Left ventricle myocardium superior (tissue), 1 donor: ENCODE measurements at places on chromosomes 16 and 17. TPM values are rescaled to one million over a fixed set of nuclear protein-coding genes. Genes with fewer than 3 reads are reported as not detected.

DNASE1 gene
- total RNA-seq = 9.2 TPM

FBXW10B gene
- total RNA-seq = 0.35 TPM

GRCh38 chr17:38444151-38444550, 15.9 kb downstream of the ARHGAP23 start:
- peak; percentile 86 for DNase-seq

- DNase-seq = no peak
These were observed 222.5 kb downstream of the FOXL1 start for GRCh38 chr16:86800894-86801293.

GRCh38 chr16:85329059-85329812, 217.0 kb upstream of the CIBAR2 start:
- no peak for DNase-seq

DNA sequence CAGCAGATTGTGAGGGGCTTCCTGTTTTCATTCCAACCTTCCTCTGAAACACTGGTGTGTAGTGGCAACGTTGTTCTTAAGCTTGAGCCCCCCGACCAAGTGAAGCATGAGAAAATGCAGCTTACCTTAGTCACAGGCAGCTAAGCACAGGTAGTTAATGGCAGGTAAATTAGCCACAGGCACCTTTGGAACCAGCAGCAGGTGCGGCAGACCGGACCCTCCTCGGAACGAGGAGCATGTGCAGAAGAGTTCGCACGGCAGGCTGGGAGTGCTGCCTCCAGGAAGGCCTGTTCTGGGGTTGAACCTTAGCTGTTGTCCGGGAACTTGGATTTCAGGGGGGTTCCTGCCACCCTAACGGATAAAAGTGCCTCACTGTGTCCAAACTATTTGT, 7.2 kb upstream of the IRF8 start:
- no peak for DNase-seq

DNA sequence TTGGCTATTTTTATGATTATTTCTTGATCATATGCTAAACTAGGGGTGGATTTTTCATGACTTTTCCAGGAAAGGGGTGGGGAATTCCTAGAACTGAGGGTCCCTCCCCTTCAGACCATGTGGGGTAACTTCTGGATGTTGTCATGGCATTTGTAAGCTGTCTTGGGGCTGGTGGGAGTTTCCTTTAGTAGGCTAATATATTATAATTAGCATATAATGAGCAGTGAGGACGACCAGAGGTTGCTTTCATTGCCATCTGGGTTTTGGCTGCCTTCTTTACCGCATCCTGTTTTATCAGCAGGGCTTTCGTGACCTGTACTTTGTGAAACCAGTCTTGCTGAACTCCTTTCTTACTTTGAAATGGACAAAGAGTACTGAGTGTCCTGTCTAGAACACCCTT, 40.4 kb upstream of the ABCA5 start:
- no peak for DNase-seq

DNA sequence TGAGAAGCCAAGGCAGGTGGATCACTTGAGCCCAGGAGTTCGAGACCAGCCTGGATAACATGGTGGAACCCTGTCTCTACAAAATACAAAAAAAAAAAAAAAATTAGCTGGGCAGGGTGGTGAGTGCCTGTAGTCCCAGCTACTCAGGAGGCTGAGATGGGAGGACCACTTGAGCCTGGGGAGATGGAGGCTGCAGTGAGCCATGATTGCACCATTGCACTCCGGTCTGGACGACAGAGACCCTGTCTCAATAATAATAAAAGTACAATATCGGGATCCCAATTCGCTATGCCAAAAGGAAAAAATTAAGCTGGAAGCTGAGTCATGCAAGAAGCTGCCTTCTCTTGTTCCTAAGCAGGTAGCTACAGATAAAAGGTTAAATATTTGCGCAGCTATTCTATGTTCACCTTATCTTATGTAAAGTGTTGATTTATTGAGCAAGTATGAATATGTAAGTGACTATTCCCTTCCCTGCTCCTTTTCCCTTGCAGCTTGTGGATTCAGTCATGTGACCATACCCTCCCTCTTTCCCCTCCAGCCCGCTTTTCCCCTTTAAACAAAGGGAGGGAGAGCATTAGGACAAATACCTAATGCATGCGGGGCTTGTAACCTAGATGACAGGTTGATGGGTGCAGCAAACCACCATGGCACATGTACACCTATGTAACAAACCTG, 112.0 kb downstream of the LITAF start:
- no peak for DNase-seq

GRCh38 chr16:81526199-81526598, 81.6 kb downstream of the CMIP start:
- no peak for DNase-seq

DNA sequence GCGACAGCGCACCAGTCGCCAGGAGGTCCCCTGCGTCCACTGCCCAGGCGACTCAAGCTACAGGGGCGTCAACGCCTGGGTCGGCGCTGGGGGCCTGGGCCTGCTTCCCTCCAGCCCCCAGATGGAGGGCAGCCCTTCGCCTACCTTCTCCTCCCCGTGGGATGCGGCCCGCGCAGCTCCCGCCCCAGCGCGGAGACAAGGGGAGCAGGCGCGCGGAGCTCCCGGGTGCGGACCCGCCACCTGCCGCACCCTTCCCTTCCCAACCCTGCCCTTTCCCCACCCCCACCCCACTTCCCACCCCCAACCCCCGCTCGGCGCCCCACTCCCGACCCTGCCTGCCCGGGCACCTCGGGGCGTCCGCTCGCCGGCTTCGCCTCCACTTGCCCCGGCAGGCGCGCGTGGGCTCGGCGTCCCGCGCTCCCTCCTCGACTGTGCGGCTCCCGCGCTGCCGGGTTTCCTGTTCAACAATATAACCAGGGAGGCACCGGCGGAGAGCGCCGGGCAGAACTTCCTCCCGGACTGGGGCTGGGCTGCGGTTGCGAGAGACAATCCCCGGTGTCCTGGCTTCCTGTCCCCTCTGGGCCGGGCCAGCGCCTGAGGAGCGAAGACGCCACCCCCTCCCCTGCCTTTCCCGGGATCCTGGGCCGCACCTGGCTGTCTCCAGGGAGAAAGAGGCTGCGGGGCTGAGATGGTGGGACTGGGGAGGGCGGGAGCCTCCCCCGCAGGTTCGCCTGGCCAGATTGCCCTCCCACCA, at the start of gene ARHGAP27:
Gene ARHGAP27, minus strand, starts transcription at position 466 of the 754 bp plus-strand sequence. CDS start 2,591 bp downstream, outside the sequence.
- peak; percentile 77 for DNase-seq

GRCh38 chr16:683396-684070, 601 bp downstream of the JMJD8 start:
- DNase-seq = no peak

- no peak for DNase-seq
These were observed 688.8 kb upstream of the SALL1 start for GRCh38 chr16:51839727-51840462.

GRCh38 chr17:4616476-4616875, 25.0 kb downstream of the ALOX15 start:
- DNase-seq = no peak

DNA sequence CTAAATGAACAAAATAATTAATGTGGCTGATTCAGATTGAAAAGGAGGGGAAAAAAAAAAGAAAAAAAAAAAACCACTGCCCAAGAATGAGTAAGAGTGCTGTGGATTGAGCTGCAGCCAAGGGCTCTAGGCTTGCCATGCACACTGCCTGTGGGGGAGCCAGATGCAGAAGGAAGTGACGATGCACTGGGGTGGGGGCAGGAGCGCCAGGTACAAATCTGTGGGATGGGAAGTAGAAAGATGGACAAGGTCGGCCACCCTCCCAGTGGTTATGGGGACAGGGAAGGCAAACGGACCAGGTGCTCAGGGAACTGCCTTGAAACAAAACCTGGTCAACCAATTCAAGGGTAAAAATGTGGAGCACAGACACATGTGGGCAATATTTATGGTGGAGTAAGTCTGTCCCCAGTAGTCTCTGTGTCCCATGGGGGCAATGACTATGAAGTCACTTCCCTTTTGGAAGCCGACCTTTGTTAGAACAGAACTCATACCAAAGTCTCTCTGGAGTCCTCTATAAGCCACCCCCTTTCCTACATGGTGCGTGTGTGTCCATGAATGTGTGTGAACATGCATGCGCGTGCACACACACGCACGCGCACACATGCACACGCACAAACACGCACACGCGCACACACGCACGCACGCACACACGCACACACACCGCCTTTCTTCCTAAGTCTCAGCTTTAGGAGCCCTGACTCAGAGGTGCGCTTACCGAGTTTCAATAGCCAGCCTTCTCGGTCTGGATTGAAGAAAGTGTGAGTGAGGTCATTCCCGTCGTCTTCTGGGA, 84.3 kb downstream of the CYTH1 start:
- DNase-seq = no peak

DNA sequence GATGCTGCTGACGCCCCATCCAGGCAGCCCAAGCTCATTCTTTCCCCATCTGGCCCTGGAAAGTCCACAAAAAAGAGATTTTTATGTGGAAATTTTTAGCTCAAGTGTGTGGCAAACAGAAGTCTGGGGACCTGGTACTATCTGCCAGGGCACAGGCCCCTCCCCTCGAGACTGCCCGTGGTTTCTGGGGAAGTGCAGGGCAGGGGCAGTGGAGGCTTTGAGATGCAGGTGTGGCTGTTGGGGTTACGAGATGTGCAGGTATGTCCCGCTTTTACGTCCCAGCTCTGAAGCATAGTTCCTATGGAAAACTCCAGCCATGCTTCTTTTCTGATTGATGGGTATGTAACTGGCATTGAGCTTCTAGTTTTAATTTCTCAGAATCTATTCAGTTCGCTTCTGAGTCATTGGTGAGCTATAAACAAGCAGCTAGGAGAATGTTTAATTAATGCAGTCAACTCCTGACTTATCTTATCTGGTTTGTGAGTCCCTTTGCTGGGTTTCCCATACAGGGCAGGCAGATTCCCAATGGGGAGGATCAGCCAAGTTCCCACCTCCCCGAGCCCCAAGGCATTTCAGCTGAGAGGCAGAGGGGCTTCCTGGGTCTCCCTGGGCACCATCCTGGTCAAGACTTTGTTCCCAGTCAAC, 16.2 kb downstream of the TBX4 start:
- DNase-seq = no peak

- DNase-seq = no peak
These were observed 33.7 kb downstream of the TEKT3 start for GRCh38 chr17:15307710-15308111.
